ENCODE measurements at places on chromosomes 7 and 10.

- DNase-seq = no peak
These were observed 953.2 kb downstream of the CNTNAP2 start for GRCh38 chr7:147069771-147070170.

GRCh38 chr7:109638321-109638720 is 1068.6 kb downstream of the DNAJB9 start:
- no peak for DNase-seq

GRCh38 chr7:27952456-27953285 is 212.7 kb downstream of the TAX1BP1 start:
- DNase-seq = no peak

DNA sequence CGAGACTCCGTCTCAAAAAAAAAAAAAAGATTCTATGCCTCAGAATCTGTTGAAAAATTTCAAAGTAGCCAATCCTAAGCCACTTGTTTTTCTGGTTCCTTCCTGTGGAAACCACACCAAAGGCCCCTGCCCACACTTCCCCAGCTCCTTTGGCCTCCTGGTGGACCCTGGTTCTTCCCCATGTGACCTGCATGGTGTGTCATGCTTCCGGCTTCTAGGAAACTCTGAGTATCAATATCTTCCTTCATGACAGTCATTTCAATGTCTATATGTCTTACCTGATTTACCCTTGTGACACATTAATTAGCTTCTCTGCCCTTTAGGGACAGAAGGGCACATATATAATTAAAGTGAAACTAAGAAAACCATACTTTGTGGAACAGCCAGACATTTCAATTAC is 80.4 kb upstream of the GRB10 start:
- no peak for DNase-seq

DNA sequence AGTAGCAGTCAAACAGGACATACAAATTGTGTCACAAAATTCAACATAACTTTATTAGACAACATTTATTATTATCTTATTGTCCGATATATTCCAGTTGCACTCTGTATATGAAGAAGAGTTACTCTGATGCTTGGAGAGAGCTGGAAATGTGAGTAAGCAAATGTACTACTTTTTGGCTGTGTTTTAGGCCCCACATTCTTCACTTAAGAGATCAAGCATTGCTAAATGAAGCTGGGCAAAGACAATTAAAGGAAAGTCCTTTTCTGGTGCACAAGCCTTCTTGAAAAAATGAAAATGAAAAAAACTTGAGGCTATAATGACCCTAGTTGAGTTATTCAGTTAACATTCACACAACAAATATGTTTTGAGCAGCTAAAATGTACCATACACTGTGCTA is 26.1 kb downstream of the MYPN start:
- DNase-seq = no peak
